ENCODE measurements at places on chromosomes 6 and 20.

DNA sequence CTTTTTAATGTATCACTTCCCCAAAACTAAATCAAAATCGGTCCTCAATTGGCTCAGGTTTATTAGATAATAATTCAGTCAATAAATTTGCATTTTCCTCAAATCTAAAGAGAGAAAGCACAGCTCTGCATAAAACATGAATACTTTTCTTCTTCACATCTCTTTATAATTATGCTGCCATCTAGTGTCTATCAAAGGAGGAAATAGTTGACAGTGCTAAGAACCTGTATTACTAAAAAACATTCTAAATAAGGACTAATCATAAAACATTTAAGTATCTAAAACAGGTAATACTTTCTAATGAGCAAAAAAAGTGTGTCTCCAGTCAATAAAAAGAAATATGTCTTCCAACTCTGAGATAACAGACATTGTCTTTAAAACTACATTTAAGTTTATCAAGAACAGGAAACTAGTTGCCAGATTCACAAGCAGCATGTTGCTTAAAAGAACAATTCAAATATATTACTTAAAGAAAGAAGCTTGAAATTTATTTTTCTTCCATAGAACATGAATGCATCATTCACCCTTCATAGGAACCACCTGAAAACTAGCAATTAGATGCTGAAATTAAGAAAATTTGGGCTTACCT lies 56.5 kb upstream of the DST start:
- DNase-seq: no peak

DNA sequence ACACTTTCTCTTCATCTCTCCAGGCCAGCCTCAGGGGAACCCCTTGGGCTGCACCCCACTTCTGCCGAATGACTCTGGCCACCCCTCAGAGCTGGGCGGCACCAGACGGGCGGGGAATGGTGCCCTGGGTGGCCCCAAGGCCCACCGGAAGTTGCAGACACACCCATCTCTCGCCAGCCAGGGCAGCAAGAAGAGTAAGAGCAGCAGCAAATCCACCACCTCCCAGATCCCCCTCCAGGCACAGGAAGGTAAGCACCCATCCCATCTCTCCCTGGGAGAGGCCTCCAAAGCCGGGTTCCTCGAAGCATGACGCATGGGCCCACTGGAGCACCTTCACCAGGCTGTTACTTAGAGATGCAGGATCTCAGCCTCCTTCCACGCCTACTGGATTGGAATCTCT lies 11.3 kb downstream of the MDFI start:
- no peak for DNase-seq

DNA sequence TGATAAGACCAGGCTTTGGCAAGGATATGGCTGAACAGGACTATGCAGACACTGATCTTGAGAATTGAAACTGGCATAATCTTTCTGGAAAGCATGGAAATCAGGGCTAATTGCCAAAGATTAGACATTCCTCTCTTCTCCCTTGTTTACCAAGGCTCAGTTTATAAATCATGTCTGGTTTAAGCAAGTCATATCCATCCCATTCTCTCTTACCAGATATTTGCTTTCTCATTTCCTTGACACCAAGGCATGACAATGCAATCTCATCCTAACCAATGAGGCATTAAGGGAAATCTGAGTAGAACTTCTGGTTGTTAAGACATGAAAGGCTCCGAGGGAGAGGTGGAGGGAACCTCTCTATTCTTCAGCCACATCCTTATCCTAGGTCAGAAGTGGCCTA lies 110.3 kb upstream of the CEP85L start:
- DNase-seq: no peak

DNA sequence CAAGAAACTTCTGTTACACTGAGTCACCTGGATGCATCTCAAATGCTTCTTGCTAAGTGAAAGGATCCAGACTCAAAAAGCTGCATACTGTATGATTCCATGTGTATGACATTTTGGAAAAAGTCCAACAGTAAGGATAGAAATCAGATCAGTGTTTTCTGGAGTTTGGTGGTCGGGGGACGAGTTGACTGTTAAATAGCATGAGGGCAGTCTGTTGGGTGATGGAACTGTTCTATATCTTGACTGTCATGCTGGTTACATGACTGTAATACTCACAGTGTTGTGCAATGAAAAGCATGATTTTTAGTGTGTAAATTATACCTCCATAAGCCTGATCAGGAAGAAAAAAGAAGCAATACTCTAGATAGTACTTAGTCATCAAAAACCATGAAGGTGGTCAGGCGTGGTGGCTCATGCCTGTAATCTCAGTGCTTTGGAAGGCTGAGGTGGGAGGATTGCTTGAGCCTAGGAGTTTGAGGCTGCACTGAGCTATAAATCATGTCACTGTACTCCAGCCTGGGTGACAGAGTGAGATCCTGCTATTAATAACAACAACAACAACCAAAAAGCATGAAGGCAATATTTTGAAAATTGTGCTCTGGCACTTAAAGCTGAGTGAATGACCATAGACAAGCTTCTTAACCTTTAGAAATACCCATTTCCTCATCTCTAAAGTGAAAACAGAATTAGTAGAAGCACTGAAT lies 30.5 kb upstream of the SASH1 start:
- DNase-seq: no peak

- peak; percentile 12 for DNase-seq
These were observed 496 bp upstream of the BEND3 start for GRCh38 chr6:107115695-107116327.

DNA sequence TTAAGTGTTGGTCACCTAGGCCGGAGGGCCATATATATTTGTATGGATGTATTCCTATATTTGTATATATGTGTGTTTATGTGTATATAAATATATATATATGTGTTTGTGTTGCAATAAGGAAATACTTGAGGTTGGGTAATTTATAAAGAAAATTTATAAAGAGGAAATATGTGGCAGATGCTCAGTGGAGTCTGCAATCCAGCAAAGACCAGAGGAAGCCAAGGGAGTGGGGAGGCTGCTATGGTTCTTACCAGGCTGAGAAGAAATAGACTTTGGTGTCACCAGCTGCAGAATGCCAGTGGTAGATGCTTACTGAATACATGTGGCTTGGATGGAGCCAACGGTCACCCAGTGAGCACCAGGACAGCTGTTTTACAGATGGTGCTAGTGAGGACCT lies 97.4 kb upstream of the ELOVL5 start:
- DNase-seq: no peak

DNA sequence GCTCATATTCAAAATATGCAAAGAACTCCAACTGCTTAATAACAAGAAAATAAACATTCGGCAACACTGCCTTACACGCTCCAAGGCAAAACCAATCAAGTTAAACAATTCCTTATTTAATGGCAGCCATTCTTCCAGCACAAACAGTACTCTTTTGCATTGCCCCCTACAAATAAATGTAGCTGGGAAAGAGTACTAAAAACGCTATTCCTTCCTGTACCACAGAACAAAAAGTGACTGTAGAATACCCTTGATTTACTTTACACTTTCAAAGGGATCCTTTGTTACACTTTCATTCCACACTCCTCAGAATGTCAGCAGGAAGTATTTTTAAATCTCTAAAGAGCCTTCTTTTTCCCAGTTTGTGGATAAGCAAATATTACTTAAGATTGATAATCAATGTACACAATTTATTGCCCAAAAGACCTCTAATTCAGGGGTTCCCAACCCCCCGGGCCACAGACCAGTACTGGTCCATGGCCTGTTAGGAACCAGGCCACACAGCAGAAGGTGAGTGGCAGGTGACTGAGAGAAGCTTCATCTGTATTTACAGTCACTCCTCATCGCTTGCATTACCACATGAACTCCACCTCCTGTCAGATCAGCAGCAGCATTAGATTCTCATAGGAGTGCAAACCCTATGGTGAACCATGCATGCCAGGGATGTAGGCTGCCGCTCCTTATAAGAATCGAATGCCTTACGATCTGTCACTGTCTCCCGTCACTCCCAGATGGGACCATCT lies 51.6 kb downstream of the MBOAT1 start:
- no peak for DNase-seq

- no peak for DNase-seq
These were observed 17.6 kb upstream of the IER3 start for GRCh38 chr6:30761791-30762429.

GRCh38 chr20:57522380-57523140 lies 2.4 kb downstream of the CTCFL start:
- DNase-seq: no peak

DNA sequence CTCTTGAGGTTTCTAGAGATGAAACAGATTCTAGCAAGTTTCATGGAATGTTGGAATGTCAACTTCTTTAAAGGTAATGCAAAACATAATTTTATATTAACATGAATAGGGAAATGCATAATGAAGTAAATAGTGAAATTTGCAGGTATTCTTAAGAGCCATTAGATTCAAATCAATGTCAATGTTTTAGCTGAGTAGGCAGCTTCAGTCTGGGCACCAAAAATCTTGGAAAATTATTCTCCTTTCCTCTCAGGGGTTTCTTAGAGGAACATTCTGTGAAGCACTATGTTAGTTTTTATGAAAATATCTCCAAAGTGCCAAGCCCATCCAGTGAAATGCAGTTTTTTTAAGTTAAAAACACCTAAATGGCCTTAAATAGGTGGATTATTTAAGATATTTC lies 300.8 kb downstream of the PAX1 start:
- DNase-seq: no peak

DNA sequence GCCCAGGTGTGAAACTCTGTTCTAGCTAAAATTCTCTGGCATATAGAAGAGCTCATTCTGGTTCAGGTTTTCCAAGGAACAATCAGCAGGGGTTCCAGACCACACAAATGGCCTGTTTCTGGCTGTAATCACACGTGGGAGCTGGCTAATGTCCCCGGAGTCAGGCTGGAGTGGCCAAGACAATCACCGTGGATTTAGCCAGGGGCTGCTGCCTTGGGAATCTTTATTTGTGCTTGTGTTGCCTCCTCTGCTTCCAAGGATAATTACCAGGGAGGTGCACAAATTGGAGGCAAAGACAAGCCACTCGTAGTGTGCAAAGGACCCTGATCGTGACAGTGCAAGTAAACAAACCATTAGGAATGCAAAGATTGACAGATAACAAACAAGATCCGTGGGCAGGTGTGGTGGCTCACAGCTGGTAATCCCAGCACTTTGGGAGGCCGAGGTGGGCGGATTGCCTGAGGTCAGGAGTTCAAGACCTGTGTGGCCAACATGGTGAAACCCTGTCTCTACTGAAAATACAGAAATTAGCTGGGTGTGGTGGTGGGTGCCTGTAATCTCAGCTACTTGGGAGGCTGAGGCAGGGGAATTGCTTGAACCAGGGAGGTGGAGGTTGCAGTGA lies 77.3 kb downstream of the KCNB1 start:
- DNase-seq: no peak

DNA sequence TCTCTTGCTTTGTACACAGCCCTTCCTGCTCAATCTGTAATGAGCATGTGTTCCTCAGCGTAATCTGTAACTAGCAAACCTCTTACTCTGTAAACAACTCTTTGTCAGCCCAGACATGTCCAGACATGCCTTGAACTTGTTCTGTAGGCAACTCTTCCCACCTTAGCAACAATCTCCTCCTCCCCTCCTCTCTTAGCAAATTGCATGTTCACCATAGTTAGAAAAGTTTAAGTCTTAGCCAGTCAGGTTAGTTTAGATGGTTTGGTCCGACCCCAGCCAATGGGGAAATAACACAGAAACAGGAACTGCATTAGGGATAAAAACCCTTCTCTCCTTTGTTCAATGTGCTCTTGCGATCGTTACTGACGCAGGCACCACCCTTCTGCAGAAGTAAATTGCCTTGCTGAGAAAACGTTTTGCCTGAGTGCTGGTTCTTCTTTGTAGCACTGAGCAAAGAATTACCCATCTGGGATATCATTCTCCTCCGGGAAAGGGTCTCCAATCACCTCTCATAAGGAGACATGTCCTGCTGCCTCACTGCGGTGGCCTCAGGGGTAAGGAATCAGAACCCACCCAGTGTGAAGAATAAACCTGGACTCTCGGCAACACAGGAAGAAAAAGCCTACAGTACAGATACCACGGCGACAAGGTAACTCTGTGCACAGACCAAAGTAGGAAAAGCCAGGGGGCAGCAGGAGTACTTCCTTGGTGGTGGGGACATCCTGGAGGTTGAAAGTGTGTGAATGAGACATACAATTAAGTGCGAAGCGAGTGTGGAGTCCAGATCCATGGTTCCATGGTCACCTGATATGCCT lies 26.2 kb downstream of the PLN start:
- DNase-seq: no peak

DNA sequence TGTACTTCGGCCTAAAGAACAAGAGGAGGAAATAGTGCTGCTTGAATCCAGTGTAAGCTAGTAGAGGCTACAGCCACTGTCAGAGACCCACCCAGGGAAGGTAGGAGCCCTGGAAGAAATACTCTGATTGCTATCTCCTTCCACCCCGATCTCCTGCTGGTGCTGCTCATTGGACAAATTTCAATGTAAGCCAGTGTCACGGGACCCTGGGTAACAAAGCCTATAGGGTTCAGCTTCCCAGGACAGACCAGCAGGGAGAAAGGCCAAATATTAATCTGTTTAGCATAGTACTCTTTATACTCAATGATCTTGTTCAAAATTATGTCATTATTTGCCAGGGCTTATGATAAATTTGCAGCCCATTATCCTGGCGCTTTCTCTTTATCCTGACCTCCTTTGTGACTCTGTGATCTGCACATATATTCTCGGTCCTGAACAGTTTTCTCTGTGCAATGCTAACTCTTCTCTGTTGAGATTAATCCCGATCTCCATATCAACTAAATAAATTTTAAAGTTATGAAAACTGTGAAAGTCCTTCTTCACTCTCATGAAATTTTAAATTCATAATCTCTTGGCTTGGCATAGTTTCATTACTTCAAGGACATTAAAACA lies 218.8 kb upstream of the PREP start:
- no peak for DNase-seq

DNA sequence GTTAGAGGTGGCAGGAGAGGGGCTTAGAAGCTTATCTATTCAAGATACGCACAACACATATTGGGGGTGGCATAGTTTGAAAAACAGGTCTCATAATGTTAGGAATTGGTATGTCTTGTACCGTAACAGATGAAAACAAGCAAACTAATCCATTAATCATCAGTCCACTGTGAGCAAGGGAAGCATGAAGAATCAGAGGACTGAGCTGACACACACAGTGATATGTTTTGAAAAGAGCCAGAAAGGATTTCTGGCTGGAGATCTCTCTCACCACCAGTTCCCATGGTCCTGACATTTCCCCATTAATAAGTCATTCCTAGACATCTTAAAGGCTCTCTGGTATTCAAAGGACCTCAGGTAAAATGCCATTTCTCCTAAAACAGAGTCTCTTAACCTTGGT lies 158.8 kb upstream of the PHACTR1 start:
- DNase-seq: no peak

DNA sequence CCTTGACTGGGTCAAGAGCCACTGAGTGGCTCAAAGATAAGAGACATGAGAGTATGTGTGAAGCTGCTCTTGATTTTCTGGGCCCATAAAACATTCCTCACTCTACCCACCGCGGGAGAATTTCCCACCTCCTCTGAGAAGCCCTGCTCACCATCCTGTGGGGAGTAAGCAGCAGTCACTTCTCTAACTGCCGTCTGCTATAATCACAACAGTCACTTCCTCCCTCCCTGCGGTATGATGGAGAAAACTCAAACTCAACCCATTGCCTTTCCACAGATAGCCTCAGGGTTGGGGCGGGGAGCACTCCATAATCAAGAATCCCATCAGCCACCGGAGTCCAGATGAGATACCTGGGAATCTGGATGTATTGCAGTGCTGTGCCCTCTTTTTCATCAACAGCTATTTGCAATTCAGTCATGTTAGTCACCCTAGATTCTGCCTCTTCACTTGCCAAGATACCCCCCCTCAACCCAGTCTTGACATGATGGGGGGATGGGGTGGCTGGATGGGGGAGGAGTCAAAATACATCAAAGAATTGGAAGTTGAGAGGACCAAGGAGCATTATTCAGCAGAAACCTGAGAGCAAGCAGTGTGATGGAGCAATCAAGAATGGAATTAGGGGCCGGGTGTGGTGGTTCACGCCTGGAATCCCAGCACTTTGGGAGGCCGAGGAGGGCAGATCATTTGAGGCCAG lies 5.1 kb downstream of the MOCS1 start:
- DNase-seq: no peak
